RPMI8226 (cell line): ENCODE measurements at places on chromosomes 6 and 20.

GRCh38 chr6:53643481-53643965, 22.0 kb downstream of the KLHL31 start:
- DNase-seq = peak; percentile 14

- DNase-seq = no peak
Measured at GRCh38 chr20:44196271-44196670, 9.3 kb upstream of the JPH2 start.

GRCh38 chr6:1991332-1991878, 254.0 kb downstream of the GMDS start:
- DNase-seq = no peak

DNA sequence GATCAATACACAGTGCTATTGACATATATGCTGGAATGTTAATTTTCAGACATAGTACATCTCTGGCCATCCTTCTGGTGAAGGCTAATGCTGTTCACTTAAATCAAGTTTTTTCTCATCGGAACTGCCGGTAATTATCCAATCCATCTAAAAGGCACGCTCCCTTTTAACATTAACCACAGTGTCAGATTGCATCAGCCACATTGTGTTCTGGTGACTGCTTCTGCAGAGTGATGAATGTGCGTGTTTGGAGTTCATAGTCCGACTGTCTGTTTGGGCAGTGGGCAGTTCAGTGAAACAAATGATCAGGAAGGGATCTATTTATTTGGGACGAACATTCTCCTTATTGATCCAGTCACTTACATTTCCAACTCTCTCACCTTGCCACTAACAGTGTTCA, 49.5 kb downstream of the SOBP start:
- DNase-seq = no peak

DNA sequence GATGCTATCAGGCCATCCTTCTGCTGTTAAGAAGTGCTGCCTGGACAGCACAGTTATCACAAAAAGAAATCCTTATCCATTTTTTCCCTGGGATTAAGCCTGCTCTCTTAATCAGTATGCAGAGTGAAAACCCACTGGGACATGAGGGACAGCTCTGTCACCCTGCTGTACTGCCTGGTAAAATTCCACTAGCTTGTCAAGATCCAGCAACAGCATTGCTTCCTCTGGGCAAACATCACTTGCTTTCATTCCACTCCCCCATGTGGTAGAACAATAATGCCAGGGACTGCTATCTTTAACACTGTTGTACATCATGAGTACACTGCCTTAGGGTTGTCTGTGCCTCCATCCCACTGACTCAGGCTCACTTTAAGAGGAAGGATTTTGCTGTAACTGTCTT, 331.3 kb downstream of the KIF16B start:
- DNase-seq = no peak

DNA sequence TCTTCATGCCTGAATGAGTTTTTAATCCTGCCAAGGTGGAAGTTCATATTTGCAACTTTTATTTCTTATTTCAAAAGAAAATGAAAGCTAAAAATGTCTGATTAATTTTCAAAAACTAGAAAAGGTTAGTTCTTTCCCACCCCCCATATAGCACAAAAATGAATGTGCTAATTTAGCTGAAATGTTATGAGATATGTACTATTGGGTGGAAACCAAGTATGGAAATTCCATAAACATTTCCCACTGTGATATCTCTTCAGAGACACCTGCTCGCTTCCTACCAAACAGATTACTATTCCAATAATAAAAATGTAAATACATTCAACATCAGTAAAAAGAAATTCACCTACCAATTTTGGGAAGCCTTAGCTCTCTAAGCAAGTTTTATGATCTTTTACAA, 678.6 kb upstream of the ID4 start:
- DNase-seq = no peak

DNA sequence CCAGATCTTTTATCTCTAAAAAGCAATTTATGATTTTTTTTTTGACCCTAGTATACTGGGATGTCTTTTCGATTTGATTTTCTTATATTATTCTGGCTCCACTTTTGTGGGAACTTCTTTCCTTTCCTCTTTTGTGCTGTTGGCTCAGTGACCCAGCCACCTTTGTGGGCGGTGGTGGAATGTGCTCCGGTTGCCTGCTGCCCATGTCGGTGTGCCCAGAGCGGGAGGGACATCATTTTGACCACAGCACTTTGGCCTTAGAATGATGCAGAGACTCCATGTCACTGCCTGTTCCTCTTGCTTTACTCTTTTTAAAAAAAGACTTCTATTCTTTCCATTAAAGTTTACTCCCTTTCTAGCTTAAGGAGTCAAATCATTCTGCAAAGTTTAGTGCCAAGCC, 198.0 kb downstream of the FARS2 start:
- no peak for DNase-seq

GRCh38 chr6:21438986-21439352, 154.6 kb upstream of the SOX4 start:
- DNase-seq = no peak

GRCh38 chr6:25309886-25310285, 30.7 kb downstream of the CARMIL1 start:
- no peak for DNase-seq

GRCh38 chr20:25071734-25072133, 10.2 kb downstream of the VSX1 start:
- DNase-seq = no peak

DNA sequence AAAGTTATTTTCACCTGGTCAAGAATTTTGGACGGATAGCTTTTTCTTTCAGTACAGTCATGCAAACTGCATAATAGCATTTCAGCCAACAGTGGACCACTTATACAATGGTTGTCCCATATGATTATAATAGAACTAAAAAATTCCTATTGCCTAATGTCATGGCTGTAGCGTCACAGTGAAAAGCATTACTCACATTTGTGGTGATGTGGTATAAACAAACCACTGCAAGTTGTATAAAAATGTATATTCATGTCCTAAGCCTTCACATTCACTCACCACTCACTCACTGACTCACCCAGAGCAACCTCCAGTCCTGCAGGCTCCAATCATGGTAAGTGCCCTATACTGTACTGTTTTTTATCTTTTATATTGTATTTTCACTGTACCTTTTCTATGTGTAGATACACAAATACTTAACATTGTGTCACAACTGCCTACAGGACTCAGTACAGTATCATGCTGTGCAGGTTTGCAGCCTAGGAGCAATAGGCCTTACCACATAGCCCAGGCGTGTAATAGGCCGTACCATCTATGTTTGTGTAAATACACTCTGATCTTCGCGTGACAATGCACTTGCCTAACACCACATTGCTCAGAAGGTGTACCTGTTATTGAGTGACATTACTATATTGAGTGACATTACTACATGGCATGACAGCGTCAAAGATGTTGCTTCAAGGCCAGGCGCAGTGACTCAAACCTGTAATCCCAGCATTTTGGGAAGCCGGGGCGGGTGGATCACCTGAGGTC, 17.9 kb downstream of the ABHD12 start:
- no peak for DNase-seq

DNA sequence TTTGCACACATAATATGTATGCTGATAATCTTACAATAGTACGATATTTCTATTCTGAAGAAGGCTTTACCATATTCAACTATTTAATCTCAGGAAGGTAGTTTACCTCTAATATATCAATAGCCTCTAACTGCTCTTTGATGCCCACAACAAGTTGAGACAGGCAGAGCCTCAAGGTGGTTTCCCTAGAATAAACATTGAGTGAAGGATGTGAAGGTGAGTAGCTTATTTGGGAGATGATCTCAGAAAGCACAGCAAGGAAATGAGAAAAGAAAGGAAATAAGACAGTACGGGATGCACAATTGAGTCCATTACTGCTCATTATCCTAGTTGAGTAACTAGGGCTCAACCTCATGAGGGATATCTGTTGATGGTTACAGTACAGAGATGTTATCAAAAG, 638.4 kb downstream of the MAFB start:
- no peak for DNase-seq

GRCh38 chr6:169086020-169086419, 167.6 kb downstream of the THBS2 start:
- no peak for DNase-seq

DNA sequence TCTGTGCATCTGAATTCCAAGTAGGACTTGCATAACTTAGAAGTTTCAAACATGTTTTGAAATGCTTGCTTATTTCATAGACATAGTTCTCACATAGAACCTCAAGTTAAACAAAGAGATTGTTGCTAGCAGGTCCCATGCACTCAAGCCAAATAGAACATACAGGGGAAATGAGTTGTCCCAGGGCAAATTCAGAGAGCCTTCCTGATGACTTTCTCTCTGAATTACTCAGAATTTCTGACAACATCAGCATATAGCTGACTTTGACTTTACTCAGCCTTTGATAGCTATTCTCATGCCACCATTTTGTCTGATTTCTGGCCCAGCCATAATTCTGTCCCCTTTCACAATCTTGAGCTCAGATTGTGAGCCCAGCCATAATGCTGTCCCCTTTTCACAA, 333.2 kb upstream of the PLCB4 start:
- no peak for DNase-seq

- DNase-seq = no peak
Measured at GRCh38 chr6:113076816-113077215, 729.7 kb downstream of the RFPL4B start.

- no peak for DNase-seq
Measured at GRCh38 chr6:13742961-13743735, 31.5 kb upstream of the RANBP9 start.

DNA sequence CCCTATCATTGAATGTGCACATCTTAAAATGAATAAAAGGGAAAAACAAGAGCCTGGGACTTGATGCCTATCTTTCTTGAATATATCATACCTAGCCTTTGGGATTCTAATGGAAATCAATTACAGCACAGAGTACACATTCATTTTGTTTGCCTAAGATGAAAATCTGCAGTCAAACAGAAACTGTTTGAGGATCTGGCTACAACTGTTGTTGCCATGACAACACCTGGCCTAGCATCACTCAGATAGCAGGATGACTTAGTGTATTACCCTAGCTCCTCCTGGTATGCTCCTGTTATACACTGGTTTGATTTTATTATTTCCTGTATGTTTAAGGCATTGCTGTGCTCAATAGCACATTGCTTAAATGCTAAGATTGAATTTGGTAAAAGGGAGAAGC, 71.5 kb upstream of the LAMP5 start:
- DNase-seq = peak; percentile 5

DNA sequence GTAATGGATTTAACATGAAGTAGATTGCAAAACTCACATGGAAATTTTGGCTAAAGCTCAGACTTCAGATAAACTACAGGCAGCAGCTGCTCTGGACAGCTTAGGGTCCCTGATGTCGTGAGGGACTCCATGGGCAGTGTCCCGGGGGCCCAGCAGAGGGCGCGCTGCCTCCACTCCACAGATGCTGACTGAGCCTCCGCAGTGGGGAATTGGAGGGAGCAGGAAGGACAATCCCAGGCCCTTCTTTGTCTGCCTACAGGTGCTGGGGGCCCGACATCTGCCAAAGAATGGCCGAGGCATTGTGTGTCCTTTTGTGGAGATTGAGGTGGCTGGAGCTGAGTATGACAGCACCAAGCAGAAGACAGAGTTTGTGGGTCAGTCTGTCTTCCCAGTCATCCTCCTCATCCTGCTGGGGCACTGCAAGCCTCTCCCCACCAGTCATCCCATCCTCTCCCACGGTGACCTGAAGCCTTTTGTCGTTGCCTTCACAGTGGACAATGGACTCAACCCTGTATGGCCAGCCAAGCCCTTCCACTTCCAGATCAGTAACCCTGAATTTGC, 35.9 kb downstream of the PLCG1 start:
- DNase-seq = peak; percentile 61

DNA sequence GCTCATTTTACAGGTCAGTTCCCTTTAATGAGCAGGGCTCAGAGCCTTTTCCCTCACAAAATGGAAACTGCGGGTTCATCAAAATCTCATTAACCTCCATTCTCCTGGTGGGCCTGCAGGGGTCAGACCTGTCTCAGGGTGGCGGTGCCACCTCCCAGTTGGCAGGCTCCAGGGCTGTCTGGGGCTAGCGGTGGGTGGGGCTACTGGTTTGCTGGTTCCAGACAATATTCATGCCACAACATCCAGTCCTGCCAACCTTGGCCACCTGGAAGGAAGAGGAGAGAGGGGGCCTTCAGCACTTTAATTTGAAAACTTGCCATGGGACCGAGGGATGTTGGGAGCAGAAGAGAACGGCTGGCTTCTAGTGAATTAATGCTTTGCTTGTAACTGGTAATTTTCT, 41.9 kb upstream of the CTNNBL1 start:
- peak; percentile 79 for DNase-seq
